NCI-H2171 treated with DMSO at 0.1 percent for 48 hours (cell line): ENCODE measurements at places on chromosomes 6 and 20.

DNA sequence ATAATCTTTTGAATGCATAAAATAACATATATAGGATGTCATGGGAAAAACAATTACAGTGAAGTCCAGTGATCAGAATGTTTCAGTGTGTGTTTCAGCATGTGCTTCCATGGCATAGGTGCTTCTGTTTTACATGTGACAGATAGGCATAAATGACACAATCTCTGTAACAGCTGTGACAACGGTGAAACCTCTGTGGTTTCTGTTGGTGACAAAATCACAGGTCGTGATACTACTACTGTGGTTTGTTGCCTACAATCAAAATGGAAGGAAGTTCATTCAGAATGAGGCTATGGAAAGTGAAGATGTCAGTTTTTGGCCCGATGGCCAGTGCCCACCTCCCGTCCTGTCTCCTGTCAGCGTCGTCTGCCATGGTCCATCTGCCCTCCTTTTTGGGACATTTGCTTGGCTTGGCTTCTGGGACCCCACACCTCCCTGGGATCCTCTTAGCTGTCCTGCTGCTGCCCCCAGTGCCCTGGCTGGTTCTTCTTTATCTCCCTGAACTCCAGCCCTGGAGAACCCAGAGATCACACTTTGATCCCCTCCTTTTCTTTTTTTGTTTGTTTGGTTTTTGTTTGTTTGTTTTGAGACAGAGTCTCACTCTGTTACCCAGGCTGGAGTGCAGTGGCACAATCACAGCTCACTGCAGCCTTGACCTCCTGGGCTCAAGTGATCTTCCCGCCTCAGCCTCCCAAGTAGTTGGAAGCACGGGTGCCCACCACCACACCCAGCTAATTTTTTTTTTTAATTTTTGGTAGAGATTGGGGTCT lies 79.3 kb upstream of the NAA20 start:
- no peak for DNase-seq

DNA sequence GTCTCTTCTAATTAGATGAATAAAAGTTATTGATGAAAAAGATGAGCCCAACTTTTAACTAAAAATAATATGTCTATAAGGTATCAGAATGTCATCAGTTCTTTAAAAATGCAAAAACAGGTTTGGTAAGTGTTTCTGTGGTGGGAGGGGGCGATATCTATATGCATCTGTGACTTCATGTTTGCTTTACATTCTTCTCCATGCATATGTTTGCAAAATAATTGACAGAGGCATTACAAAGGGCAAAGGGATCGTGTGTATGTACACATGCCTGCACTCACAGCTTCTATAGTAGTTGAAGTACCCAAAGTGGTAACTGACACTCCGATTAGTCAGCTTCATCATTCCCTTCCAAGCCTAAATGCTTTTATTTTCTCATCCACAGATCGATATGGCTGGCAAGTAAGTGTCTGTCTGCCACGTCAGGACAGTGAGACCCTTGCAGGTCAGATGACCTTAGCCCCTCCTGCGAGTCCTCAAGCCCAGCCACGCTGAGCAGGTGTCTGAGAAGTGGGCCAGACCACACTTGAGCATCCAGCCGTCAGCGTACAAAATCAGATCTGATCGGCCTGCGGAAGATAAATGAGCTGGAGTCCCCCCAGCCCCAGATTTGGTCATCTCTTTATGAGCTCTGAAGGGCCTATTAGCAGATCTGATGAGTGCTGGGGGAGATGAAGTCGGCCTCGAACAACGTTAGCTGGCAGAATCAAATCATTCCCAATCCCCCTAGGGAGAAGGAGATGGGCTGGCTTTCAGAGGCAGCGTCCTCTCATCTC lies 369.1 kb downstream of the MAFB start:
- DNase-seq, result no peak

GRCh38 chr6:26053992-26054780 lies 33.0 kb upstream of the HFE start:
- DNase-seq, result peak; percentile 68

DNA sequence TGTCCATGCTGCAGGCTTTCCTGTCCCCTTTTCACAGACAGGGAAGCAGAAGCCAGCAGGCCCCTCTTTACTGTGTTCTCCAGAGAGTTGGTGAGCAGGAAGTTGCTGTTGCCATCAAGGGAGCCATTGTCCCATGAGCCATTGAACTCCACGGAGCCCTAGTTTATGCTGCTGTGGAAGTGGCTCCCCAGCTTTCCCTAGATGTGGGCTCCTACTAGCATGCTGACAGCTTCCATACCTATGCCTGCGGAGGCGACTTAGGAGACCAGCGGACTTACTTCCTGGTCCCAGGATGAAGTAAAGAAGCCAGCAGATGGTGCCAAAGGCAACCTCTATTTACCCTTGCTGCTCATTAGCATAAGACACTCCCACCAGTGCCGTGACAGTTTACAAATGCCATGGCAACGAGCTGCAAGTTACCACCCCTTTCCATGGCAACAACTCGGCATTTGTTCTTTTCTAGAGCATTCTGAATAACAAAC lies 30.8 kb upstream of the FKBP1A start:
- DNase-seq, result peak; percentile 60

DNA sequence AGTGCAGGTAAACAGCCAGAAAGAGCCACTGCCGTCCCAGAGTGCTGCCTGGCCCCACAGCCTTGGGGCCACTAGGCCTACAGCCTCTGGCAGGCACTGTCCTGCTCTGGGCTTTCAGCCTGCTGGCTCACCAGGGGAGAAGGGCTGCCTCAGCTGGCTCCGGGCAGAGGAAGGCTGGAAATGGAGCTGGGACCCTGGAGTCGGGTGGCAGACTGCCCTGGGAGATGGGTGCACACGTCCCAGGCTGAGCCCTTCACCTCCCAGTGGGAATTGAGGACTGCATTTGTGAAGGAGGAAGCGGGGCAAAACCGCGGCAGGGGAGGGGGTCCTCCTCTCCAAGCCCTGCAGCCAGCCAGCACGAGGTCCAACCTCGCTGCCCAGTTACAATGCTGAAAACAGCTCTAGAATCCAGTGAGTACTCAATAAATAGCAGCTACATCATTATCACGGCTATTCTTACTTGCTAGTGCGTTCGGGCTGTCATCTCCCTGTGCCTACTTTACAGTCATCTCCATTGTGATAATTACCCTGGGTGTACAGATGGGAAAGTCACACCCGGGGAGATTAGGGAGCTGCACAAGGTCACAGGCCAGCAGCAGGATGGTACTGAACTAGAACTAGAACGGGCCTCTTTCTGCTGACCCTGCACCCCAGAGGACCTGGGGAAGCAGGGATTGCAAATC lies 13.1 kb downstream of the ACSS1 start:
- no peak for DNase-seq

DNA sequence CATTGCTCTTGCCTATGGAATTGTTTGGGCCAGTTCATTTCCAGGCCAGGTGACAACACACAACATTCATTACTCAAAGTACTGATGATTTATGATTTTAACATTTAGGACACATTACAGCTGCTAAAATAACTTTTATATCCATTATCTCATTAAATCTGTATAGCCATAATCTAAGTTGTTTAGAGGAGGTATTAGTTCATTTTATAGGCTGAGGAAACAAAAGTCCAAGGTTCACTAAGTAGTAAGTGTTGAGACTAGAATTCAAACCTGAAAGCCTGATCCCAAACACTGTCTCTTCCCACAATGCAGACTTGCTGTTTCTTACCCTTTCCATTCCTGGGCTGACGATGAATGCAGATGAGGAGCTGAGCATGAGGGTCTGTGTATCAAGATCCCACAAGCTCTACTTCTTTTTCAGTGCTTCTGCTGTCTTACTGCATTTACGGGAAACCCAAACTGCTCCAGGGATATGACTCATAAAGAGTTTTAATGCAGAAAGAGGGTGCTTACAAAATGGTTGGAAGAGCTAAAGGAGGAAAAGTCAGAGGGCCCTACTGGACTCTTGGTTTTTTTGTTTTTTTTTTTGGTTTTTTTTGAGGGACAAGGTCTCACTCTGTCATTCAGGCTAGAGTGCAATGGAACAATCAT lies 17.9 kb downstream of the TENT5A start:
- no peak for DNase-seq

DNA sequence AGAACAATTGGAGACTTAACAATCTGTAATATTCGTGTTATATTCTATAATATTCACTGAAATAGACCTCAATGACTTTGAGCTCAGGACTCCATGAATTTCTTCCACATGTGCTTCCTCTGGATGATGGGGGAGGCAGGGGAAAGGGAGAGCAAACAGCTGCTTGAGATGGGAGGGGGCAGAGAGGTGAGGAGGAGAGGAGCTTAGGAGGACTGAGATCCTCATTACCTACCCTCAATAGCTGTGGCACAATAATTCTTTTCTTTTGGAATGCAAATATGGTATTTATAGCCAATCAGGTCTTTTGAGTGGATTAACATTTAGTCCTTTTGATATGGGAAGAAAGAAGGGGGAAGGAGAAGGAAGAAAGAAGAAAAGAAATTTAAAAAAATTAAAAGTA lies 64.1 kb upstream of the ZNF217 start:
- DNase-seq, result peak; percentile 48

GRCh38 chr6:92180090-92180489 lies 1239.3 kb downstream of the EPHA7 start:
- DNase-seq, result no peak

- DNase-seq, result no peak
Observed at GRCh38 chr6:108476376-108476775, 84.3 kb upstream of the FOXO3 start.

GRCh38 chr6:20169119-20169557 lies 43.1 kb downstream of the MBOAT1 start:
- DNase-seq, result no peak

- DNase-seq, result no peak
Observed at GRCh38 chr20:33110147-33110825, 30.8 kb downstream of the BPIFB4 start.

GRCh38 chr6:113102761-113103160 lies 754.4 kb upstream of the MARCKS start:
- DNase-seq, result no peak

- no peak for DNase-seq
Observed at GRCh38 chr6:14095437-14095836, 22.1 kb upstream of the CD83 start.

DNA sequence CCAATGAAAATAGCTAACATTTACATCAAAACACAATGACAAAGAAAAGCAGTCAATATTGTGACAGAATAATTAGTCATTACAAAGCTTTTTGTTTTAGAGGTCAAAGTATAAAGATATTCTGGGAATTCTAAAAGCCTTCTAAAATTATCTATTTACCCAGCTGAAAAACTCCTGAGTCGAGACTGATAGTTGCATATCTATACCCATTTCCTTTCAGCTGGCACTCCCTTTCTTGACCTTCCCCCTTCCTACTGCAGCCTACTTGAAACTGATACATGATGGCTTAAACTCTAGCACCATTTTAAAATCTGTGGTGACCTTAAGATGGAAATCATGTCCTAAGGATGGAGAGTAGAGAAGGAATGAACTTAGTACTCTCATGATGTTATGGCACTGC lies 38.6 kb downstream of the LMBRD1 start:
- no peak for DNase-seq

GRCh38 chr6:35320031-35320410 lies 22.3 kb upstream of the PPARD start:
- no peak for DNase-seq

- DNase-seq, result no peak
Observed at GRCh38 chr6:74912234-74912633, 293.6 kb downstream of the COL12A1 start.

DNA sequence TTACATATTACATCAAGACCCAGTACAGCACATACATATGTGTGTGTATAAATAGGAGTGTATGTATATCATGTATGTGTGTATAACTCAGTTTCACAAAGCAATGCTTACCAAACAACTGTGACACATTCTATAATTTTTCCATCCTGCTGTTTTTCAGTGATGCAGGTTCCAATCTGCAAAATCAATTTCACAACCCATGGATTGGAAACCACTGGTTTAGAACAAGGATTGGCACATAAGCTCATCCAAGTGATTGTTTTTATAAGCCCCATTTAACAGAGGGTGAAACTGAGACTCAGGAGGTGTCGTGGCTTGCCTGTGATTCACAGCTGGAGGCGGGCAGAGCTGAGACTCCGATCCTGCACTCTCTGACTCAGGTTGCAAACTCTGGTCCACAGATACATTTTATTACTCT lies 158.2 kb downstream of the ZMYND8 start:
- peak; percentile 55 for DNase-seq

GRCh38 chr6:12719017-12719416 lies 2.5 kb downstream of the PHACTR1 start:
- DNase-seq, result no peak

- DNase-seq, result no peak
Observed at GRCh38 chr6:32255199-32256153, 31.6 kb upstream of the NOTCH4 start.

DNA sequence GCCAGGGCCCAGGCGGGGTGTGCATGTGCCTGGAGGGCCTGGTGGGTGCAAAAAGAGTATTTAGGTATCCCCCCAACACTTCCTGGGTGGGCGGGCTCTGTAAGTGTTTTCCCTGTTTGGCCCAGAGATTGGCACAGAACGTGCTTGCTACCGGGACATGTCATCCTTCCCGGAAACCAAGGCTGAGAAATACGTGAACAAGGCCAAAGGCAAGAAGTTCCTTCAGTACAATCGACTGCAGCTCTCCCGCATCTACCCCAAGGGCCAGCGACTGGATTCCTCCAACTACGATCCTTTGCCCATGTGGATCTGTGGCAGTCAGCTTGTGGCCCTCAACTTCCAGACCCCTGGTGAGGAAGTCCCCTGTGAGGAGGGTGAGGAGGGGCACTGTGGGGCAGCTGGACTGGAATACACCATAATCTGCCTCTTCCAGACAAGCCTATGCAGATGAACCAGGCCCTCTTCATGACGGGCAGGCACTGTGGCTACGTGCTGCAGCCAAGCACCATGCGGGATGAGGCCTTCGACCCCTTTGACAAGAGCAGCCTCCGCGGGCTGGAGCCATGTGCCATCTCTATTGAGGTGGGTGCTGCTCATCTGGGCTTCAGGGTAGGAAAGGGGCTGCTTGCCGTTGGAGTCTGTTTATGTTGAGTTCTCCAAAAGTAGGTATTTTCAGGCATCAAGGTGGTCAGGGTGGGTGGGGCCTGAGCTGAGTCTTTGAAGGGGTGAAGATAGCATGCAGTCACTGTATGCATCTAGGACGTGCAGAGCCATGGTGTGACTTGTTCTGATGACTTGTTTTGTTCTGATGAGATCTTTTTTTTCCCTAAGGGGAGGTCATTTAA lies 35.2 kb downstream of the PLCG1 start:
- no peak for DNase-seq

DNA sequence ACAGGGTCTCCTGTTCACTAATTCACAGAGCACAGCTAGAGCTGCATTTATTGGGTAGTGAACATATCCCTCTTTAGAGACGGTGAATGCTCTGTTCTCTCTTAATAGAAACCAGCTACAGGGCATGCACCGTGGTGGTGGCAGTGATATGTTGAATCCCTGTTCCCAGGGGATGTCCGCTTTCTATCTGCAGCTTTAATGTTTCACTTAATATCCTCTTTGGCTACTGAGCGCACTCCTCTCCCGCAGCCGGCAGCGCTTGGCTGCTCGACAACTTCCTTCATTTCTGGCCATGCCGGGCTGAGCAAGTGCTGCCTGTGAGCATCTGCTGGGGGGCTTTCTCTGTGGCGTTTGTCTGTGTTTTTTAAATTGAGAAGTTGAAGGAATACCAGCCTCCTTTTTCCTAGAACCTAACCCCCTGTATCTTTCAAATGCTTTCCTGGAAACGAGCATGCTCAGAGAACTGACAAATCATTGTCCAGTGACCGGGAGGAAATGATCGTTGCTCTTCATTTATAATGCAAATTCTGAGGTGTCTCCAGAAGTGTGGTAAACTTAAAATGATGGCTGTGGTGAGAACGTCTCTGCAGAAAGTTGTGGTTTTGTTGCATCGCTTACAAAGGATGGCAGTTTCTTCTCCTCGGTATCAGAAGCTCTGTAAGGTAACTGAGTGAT lies 297.9 kb downstream of the UTRN start:
- peak; percentile 38 for DNase-seq
